Activated B cell treated with CpG ODN at 0.5 μM for 24 hours (primary cell): ENCODE measurements at places on chromosomes 7 and 10. TPM values are rescaled to one million over a fixed set of nuclear protein-coding genes. Genes with fewer than 3 reads are reported as not detected.

The MYOZ1 gene
- total RNA-seq: not detected in 2 replicates

The CUEDC2 gene
- 43.7 and 46.0 TPM in 2 replicates for total RNA-seq

DNA sequence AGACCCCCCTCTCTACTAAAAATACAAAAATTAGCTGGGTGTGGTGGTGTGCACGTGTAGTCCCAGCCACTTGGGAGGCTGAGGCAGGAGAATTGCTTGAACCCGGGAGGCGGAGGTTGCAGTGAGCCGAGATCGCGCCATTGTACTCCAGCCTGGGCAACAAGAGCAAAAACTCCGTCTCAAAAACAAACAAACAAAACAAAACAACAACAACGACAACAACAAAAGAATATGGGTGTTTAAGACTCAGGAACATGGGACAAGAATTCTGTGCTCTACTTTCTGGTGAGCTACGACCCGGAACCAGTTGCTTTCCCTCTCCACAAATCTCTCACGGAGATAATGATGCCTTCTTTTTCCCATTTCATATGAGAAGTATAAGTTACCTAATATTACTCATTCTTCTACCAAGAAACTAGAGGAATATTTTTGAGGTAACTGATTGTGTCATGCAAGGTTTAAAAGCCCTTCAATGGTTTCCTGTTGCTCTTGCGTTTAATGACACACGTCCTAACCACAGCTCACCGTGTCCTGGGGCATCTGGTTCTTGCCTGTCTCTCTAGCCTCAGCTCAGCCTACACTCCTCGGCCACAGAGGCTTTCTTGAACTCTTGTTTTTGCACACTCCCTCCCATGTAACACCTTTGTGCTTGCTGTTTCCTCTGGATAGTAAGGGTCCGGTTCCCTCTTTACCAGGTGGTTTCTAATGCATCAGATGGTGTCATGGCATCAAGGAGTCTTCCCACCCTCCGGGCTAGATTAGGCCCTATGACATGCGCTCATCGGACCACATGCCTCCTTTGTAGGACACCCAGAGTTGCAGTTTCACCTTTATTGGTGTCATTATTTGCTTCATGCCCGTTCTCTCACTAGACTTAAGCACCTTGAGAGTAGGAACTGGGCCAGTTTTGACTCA is 67.5 kb downstream of the PFKFB3 start:
- H3K27ac ChIP-seq: peak overlapping the region; percentile 73
- no peaks in the 10 kb centered on the region for H3K27me3 ChIP-seq
- peaks cover 35% of the 10 kb centered on the region for H3K4me1 ChIP-seq
- H3K4me3 ChIP-seq: peak overlapping the region; percentile 24
- peak; percentile 19 for DNase-seq
- no peaks in the 10 kb centered on the region for H3K36me3 ChIP-seq

DNA sequence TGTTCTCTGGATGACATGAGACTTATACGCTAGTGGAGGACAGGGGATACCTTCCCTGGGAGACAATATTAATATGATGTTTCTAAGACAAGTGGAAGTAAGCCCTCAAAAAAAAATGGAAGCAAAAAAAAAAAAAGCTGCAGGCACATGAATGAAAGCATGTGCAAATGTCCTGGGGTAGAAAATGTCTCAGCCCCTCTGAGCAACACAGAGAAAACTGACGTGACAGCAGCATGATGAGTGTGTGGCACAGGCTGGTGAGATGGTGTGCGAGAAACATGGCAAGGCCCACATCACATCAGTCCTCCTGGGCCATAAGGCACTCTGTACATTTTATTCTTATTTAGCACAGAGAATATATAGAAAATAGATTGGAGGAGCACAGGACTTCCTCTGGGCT is 254.7 kb upstream of the PFKP start:
- H3K36me3 ChIP-seq: no peaks in the 10 kb centered on the region
- H3K4me3 ChIP-seq: no peak overlapping the region
- no peaks in the 10 kb centered on the region for H3K4me1 ChIP-seq
- no peak overlapping the region for H3K27ac ChIP-seq

DNA sequence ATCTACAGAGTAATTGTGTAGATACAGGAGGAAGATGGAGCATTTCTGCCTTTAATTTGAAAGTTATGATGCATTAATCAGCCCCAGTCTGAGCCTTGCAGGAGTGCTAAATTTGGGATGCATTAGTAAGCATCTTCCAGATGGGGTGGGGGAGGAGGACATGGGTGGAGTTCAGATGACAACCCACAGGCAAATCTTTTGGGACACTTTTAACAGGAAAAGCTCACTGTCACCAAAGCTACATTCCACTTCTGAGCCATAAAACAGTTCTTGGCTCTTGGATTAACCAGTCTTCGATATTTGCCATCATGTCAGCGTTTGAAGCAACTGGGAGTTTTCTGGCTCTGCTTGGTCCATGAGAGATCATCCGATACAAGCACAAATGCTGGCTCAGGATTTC is 121.1 kb downstream of the CXCL12 start:
- no peaks in the 10 kb centered on the region for H3K36me3 ChIP-seq
- no peak overlapping the region for H3K27ac ChIP-seq
- DNase-seq: no peak
- no peaks in the 10 kb centered on the region for H3K27me3 ChIP-seq
